ENCODE measurements at places on chromosomes 6 and 20.

- peak; percentile 54 for DNase-seq
Observed at GRCh38 chr20:46111028-46111835, 6.9 kb upstream of the CD40 start.

GRCh38 chr6:150269857-150270223, 99.0 kb upstream of the IYD start:
- no peak for DNase-seq

- no peak for DNase-seq
Observed at GRCh38 chr6:127952831-127953230, 52.0 kb upstream of the THEMIS start.

GRCh38 chr6:158574800-158575199, 14.9 kb downstream of the TMEM181 start:
- no peak for DNase-seq

DNA sequence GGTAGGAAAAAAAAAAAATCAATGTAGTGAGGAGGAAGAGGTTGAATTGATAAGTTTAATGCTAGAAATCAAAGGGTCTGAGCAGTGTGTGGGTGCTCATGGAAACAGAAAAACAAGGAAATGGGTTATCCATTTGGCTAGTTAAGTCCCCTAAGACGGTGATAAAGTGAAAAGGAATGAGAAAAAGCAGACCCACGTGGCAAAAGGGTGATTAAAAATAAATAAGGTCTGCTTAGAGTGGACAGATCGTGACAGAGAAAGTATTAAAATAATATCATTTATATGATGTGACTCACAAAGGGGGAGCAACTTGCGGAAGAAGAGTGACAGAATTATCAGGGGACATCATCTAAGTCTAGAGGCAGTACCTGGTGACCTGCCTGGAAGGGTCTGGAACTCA, 251.7 kb upstream of the THEMIS start:
- DNase-seq, result no peak

DNA sequence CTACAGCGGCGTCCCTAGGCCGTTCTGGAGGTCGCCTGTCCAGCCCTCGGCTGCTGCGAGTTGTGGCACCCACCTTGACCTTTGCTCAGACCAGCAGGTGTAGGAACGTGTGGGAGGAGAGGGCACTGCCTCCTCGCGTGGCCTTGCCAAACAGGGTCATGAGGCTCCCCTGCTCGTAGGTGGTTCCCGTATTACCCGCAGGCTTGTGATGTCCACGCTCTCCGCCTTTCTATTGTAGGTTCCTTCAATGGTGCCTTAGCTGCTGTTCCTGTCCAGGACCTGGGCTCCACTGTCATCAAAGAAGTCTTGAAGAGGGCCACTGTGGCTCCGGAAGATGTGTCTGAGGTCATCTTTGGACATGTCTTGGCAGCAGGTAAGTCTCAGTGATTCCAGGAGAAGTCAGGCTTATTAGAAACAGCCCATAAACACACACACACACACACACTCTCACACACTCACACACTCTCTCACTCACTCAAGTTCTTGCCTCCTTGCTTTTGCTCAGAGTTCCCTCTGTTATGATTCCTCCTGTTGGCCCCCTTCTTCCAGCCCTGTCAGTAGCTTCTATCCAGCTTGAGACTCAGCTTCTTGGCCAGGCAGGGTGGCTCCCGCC, 942 bp downstream of the ACAT2 start:
- no peak for DNase-seq

- no peak for DNase-seq
Observed at GRCh38 chr6:158014505-158015187, 33.0 kb downstream of the SYNJ2 start.

DNA sequence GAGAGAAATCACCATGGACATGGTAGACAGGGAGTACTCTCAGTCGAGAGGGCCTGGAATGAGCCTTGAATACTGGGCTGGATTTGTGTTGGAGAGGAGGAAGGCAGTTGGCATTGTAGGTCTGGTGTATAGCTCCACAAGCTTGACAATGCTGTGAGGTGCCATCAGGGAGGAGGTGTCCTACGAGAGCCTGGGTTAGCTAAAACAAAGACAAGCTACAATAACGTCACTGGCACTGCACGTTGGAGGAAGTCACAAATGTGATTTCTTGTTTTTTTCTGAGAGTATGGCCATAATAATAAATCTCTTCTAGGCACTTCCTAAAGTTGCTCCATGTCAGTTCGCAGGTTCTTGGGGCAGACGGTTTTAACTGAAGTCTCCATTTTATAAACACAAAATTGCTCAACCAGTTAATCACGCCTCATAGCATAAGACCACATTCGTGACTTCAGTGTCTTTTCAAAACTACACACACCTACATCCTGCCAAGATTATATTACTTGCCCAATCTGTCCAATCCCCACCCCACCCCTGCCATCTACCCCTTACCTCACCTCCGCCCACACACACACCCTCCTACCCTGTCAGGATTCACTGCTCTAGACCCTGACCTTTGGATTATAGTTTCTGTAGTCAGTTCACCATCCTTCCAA, 4.4 kb upstream of the HLA-DMB start:
- DNase-seq, result no peak

All from vagina (tissue), 2 donors.